Stimulated activated CD8-positive, alpha-beta memory T cell treated with anti-CD3 and anti-CD28 coated beads, Interleukin-4, amount 100 ng/mL, for 4 hours (primary cell): ENCODE measurements at places on chromosomes 7 and 10.

GRCh38 chr10:105494944-105495343 is 853.9 kb downstream of the SORCS3 start:
- DNase-seq: no peak

- no peak for DNase-seq
These were observed 46.3 kb downstream of the STARD3NL start for GRCh38 chr7:38224392-38224791.

- no peak for DNase-seq
These were observed 33.3 kb downstream of the A1CF start for GRCh38 chr10:50851884-50852671.

DNA sequence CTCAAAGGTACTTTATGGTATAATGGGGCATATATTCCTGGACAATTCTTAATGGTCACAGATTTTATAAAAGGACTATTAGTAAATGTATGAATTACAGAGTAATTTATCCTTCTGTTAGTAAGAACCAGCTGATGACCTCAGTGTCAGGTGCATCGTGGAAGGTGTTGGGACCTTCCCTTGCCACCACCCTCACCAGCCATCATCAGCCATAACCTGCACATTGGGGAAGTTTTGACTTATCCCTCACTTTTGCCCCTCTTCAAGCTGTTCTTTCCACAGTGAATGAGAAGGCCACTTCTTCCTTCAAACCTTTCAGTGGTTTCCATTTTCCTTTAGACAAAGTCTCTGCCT is 52.2 kb downstream of the FIGNL1 start:
- no peak for DNase-seq

DNA sequence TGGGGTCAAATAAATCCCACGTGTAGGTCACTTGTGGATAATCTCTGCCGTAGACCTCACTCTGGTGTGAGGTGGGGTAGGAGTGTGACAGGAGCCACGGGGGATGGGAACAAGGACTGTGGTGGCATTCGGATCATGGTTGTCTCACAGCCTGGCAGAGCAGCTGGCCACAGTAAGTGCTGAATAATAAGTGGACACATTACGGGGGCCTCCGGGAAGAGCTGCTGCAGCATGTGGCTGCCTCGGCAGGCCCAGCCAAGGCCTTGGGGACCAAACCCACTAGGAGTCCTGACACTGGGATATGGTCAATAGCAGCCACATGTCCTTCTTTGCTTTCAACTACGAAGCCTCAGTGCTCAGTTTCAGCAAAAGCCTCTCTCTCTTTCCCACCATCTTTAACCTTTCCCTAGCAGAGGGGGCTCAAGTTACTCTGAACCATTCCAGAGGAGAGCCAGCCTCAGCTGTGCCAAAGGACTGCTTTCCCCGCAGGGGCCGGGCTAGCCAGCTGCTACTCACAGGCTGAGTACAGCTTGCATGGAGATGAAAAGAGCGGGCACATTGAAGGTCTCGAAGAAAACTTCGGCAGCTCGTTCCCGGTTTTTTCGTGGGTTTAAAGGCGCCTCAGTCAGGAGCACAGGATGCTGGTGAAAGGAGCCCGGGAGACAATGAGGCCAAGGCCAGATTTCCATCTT is 17.3 kb downstream of the ACTR1A start:
- DNase-seq: no peak

DNA sequence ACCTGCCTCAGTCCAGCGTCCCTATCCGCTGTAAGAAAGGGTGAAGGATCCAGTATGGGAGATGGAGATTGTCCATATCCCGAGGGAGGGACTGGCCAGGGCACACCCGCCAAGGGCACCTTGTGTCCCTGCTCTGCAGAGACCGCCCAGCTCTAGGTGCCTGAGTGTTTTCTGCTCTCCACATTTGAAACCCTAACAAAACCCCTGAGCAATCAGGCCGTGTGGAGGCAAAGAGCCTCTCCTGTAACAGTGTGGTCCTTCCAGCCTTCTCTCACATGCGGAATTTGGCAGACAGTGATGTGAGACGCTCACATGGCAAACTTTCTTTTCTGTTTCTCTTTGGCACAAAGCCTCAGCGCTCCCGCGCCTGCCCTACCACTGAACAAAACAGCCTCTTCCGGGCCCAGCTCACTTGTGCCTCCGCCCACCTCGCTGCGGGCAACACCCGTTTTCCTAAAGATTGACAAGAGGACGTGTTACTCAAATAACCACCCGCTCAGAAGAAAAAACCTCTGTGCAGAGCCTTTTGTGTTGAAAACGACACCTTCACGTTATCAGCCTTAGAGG is 514.8 kb downstream of the DNAJB6 start:
- DNase-seq: peak; percentile 18

GRCh38 chr7:156400046-156400445 is 240.5 kb upstream of the RNF32 start:
- DNase-seq: no peak

- DNase-seq: no peak
These were observed 35.2 kb downstream of the TNRC18 start for GRCh38 chr7:5388273-5388901.

DNA sequence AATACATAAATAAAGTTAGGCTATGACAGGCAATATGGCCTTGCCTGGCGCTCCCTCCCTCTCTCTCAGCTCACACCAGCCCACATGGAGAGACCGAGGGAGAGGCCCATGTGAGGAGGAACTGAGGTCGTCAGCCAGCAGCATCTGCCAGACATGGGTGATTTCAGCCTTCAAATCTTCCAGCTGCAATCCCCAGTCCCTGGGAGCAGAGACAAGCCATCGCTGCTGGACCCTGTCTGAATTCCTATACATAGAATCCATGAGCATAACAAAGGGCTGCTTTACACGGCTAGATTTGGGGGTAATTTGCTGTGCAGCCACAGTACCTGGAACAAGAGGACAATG is 35.6 kb downstream of the ANKRD16 start:
- no peak for DNase-seq

DNA sequence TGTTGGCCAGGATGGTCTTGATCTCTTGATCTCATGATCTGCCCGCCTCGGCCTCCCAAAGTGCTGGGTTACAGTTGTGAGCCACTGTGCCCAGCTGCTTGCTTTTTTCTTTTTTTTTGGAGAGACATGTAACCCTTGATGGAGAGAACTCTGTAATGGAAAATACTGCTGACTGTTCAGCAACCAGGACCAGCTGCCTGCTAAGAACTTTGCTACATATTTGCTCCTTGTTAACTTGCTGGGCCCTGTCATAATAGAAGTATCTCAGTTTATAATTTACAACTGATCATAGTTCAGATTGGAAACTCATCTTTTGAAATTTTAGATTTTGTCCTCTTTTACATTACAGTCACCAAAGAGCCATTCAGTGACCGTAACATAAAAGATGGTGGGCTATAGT is 34.9 kb downstream of the TASOR2 start:
- no peak for DNase-seq

- no peak for DNase-seq
These were observed 23.2 kb upstream of the RADIL start for GRCh38 chr7:4906682-4907081.

DNA sequence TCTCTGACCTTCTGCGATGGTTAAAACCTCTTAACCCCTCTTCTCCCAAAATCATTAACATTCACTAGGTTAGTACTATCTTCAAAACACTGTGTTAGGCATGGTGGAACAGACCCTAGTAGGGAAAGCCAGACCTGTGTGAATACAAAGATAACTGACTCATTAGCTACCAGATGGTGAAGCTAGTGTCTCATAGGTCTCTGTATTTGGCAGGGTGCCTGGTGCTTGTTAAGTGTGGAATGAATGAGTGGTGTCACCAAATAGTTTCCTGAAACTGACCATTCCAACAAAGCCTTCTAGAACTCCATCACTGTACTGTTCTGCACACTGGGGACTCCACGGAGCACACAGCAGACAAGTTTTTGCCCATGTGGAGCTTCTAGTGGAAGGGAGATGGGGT is 27.7 kb upstream of the TM9SF3 start:
- no peak for DNase-seq
